ENCODE measurements at places on chromosomes 7 and 10.

DNA sequence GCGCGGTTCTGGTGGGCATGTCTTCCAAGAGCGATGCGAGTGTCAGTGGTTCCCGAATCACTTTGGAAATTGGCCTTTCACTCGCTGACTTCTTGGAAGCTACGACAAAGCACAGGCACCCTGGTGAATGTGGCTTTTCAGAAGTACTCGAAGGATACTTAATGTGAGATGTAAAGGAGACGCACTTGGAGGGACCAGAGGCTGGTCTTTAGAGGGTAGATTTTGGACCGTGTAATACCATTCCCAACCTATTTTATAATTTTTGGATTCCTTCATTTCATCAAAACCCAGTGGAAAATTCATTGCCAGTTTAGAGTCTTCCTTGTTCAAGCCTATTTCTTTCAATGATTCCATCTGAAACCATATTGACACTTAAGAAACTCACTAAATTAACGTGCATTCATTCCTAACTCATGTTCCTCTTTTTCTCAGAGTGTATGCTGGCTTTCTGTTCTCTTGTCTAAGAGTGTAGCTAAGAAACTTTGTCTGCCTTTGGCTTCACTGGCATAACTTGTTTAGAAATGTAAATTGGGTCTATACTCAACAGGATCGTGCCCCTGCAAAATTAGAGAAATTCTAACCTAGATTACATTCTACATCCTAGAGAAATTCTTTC lies 645 bp upstream of the COPG2 start:
- DNase-seq, result no peak

DNA sequence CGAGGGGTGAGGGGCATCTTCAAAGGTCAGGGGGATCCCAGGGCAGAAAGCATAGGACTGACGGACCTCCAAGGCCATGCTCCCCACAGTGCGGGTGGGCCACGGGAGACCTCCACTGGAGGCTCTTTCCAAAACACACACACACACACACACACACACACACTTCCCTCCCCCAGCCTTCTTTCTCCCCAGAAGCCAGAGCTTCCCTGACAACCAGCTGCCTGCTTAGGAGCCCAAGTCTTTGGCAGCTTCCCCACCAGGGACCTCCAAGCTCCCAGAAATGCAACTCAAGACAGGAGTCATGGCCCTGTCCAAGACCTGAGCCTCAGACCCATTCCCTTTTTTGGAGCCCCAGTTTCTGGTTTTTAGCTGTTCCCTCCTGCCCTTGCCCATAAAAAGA lies 710 bp upstream of the C10orf105 start:
- no peak for DNase-seq

DNA sequence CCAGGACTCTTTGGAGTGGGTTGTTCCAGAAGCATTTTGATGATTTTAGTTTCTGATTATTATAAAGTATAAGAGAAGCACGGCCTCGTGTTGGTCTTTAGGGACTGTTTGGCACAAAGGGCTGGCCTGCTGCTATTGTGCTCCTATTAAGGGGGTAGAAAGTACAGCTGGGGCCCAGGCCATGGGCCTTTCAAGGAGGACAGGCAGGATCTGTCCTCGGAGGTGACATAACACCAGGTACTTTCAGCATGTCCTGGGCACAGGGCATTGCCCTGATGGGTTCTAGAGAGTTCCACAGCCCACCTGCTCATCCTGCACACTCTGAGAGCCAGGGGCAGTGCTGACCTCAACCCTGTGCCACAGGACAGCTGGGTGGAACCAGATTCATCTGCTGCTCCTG lies 24.9 kb downstream of the STRA8 start:
- no peak for DNase-seq

DNA sequence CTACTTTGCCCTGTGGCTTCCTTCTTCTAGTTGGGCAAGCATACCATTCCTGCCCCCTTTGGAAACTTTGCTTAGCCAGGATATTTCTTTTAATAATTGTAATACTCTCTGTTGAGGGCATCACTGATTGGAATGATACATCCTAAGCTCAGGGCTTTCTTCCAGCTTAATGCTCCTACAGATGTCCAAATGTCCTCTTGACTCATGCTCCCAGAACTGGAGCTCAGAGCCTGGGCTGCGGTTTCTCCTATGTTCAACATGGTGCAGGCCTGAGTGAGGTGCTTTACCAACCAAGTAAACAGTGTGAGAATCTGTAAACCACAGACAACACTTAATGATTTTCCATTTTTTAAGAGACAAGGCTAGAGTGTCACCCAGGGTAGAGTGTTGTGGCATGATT lies 108.6 kb downstream of the LRRC4 start:
- no peak for DNase-seq

DNA sequence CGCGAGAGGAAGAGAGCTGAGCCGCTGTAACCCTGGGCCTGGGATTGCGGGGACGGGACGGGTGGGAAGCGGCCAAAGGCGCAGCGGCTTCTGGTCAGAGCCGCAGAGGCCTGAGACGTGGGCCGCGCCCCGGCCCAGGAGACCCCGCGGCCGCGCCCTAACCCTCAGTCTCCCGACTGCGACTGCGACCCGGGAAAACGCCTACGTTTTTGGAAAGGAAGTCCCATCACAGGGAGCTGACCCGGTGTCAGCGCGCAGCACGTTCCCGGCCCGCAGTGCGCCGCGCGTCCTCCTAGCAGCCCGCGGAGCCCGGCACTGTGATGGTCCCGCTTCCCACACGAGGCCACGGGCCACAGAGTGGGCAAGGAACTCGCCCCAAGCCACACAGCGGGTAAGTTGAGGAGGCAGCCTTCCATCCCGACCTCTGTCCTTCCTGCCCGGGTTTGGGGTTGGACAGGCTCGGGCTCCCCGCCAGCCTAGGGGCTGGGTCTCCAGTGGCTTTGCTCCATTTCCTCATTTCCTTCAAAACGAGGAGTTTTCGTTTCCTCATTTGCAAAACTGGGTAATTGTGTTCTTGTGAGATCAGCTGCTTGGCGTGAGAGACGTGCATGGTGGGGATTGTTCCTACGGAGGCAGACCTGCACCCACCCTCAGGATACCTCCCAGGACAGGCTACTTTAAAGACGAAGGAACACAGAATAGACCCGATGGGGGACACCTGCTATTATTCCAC lies 1.2 kb downstream of the GPNMB start:
- no peak for DNase-seq

- DNase-seq, result no peak
Measured at GRCh38 chr10:60845038-60845437, 66.8 kb downstream of the CDK1 start.

GRCh38 chr10:11863353-11864109 lies 40.4 kb downstream of the PROSER2 start:
- DNase-seq, result no peak

- no peak for DNase-seq
Measured at GRCh38 chr10:58050575-58050974, 217.1 kb downstream of the IPMK start.

DNA sequence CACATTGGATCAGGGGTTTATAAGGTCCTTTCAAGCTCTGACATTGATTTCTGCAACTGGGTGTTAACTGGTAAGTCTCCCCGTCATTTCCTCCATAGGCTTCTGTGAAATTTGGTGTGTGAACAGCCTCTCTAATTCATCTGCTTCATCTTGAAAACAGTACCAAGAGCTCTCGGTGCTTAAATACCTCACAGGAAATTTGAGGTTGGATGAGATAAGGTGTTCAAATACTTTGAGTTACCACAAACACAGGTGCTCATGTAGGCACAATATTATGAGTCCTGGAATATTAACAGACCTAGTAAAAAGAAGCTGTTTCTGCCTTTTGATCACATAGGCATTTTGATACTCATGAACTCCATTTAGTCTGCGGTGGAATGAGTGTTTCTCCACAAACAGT lies 85.2 kb downstream of the RTKN2 start:
- no peak for DNase-seq

DNA sequence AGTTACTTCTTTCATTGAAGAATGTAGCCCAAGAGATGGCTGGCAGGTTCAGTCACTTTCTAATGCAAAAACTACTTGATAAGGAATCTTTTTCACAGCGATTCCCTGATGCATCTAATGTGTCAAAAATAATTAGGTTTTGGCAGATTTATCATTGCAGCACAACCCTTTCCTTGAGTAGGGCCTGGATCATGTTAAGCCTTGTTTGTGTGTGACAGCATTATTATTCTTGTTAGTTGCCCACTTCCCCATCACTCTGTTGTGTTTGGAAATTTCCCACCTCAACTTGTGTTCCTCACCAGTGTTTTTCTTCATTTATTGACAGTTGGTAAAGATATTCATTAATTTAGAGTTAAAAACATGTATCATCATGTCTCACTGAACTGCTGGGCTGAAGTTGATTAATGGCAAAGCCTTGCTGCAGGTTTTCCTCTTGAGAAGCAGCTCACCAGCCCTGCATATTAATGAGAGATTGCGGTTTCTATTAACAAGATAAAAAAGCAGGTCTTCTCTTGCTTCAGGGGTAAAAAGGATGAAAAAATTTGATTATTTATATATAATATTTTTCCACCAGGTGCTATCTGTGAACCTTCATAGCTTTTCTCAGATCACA lies 233.3 kb upstream of the MDFIC start:
- no peak for DNase-seq

DNA sequence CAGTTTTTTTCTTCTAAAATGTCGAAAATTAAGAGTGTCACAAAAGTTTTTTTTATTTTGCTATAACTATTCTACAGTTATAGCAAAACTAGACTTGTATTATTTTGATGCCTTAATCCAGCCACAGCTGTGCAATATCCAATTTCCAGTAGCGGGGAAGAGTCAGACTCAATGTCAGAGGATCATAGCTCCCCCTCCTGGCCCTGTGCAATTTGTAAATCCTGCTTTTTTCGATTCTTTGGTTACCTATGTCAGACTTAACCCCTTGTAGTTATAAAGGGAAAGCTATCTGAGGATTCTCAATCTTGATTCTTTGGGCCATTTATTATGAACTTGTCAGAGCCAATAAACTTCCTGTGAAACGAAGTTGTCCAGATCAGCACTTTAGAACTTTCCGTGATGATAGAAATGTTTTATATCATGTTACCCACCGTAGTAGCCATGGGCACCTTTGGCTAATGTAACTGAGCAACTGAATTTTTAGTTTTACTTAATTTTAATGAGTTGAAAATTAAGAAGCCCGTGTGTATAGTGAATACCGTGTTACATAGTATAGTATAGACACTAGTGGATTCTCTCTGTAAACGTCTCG lies 87.7 kb upstream of the PRKCQ start:
- DNase-seq, result no peak

DNA sequence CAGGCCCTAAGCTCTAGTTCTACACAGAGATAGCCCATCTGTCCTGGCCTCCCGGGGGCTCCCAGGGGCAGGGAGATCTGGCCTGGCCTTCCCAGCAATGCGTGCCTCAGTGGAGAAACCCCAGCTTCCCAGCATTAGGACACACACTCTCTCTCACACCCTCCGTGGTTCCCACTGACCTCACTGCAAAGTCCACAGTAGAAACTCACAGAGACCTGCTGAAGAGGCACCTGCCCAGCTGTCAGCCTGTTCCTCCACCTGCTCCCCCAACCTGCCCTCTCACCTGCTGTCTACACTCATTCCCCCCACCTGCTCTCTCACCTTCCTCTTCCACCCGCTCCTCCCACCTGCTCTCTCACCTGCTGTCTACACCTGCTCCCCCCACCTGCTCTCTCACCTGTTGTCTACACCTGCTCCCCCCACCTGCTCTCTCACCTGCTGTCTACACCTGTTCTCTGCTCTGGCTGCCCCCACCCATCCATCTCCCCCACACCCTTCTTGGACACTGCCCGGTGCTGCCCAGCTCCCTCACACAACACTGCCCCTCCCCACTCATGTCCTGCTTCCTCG lies 21.1 kb upstream of the PFKP start:
- no peak for DNase-seq

GRCh38 chr10:22086730-22087401 lies 83.3 kb upstream of the DNAJC1 start:
- DNase-seq, result no peak

GRCh38 chr7:5143935-5144903 lies 45.8 kb upstream of the WIPI2 start:
- DNase-seq, result peak; percentile 34

- no peak for DNase-seq
Measured at GRCh38 chr7:19405541-19405940, 260.3 kb upstream of the FERD3L start.

GRCh38 chr10:1241973-1242935 lies 186.1 kb downstream of the WDR37 start:
- no peak for DNase-seq

DNA sequence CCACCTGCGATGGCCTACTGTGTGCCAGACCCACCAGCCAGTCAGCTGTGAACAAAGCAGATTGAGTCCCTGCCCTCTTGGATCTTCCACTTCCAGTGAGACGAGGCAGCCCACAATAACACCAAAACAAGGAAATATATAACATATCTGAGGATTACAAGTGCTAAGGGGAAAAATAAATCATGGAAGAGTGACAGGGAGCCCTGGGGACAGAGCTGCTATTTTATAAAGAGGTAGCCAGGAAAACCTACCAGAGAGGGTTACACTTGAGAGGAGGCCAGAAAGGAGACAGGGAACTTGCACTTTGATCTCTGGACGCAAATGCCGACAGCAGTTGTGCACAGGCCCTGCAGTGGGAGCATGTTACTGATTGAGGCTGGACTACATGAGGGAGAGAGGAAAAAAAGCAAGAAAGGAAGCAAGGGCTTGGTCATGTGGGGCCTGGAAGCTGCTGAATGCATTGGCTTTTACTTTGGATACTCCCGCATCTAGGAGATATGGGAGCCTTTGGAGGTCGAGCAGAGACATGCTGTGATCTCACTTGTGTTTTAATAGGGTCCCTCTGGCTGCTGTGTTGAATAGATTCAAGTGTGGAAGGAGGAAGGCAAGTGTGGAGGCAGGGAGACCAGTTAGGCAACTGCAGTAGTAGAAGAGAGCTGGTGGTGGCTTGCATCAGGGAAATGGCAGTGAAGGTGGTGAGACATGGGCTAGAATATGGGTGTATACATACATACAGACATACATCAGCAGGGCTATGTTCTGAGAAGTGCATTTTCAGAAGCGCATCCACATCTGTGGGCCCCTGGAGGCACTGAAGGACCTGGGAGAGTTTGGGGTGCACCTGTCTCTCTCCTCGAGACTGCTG lies 26.2 kb downstream of the MINDY4 start:
- no peak for DNase-seq

DNA sequence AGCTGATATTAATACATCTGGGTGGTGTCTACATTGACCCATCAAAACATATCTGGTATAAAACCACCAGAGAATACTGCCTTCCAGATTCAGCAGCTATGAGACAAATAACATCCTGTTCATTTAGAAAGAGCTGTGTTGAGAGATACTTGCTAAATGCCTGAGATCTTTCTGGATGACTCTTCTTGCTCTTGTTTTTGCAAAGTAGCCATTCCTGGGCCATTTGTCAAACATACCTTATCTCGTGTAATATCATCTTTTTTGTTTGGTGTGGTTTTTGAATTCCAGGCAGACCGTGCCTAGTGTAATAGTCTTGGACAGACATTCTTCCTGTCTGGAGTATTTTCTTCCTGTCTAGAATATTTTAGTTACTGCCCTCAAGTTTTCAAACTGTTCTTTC lies 74.7 kb upstream of the PRR15 start:
- no peak for DNase-seq

DNA sequence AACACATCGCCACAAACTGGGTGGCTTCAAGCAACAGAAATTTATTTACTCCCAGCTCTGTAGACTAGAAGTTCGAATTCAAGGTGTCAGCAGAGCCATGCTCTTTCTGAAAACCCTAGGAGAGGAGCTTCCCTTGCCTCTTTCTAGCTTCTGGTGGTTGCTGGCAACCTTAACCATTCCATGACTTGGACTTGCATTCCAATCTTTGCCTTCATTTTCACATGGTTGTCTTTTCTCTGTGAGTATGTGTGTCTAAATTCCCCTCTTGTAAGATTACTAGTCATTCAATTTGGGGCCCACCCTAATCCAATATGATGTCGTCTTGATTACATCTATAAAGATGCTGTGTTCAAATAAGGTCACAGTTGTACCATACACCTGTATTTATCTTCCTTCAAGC lies 65.9 kb upstream of the PRKG1 start:
- no peak for DNase-seq

GRCh38 chr10:77667426-77668324 lies 30.1 kb upstream of the KCNMA1 start:
- no peak for DNase-seq

Data from activated naive CD4-positive, alpha-beta T cell (primary cell).